ENCODE measurements at places on chromosomes 5 and 9.

DNA sequence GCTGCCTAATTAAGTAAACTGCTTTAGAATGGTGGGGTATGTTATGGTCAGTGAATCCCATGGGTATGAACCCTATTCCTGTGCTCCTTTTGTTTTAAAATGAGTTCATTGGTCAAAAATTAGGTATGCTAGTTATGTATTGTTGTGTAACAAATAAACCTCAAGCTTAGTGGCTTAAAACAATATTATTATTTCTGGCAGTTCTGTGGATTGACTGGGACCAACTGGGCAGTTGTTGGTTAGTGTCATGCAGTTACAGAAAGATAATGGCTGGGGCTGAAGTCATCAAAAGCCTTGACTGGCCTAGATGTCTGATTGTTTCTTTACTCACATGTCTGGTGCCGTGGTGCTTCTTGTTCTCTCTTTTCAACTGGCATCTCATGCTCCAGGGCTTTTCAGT lies 8.9 kb upstream of the PTAR1 start:
- DNase-seq = no peak

DNA sequence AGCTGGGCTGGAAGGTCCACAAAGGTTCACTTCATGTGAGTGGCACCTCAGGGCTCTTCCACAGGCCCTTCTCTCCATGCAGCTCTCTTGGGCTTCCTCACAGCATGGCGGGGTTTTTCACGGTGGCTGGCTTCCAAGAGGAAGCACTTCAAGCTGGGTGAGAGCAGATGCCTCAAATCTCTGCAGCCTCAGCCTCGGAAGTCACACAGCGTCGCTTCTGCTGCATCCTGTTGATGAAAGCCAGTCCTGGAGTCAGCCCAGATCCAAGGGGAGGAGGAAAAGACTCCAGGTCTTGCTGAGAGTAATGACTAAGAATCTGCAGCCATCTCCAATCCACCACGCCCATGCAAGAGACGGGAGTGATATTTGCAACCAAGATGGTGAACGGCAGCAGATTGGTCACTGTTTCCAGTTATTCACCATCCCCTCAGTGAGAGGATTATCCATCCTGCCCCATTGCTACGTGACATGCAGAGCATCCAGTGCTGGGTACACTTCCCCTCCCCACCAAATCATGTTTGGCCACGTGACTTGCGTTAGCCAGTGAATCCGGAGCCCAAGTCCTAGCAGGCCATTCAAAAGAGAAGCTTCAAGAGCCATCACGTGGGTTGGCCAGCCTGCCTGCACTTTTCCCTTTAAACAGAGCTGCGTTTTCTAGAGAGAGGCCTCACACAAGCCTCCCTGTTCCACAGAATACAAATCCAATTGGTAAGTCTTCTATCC lies 173.9 kb downstream of the C9orf50 start:
- DNase-seq = no peak

DNA sequence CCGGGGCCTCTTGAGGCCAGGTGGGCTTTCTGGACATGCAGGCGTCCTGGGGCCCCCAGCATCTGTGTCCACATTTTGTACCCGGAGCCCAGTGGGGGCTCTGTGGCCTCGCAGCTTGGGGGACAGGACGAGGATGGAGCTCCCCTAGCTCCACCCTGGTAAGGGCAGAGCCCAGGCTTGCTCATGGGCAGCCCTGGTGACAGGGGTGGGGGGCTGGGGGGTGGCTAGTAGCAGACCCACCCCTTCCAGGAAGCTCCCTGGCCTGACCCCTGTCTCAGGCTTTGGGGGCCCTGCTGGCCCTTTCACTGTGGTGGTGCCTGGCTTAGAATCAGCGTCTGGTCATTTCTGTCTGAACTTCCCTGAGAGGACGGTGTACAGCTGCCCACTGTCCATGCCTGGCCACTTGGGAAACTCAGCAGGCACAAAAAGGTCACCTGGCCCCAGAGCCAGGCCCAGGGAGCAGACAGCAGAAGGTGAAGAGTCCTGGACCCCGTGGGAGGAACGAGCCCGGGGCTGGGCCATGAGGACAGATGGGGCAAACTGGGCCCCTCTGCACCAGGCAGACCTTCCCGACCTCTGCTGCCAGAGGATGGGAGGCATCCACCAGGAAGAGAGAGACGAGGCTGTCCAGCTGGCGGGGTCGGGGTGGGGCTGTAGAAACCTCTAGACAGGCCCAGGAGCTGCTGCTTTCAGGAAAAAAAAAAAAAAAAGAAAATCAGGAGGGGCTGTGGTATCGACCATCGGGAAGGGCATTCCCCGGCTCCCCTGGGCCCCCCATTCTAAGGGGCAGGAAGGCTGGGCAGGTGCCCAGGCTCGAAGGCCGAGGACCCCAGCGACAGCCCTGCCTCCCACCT lies 52.8 kb downstream of the EXD3 start:
- no peak for DNase-seq

DNA sequence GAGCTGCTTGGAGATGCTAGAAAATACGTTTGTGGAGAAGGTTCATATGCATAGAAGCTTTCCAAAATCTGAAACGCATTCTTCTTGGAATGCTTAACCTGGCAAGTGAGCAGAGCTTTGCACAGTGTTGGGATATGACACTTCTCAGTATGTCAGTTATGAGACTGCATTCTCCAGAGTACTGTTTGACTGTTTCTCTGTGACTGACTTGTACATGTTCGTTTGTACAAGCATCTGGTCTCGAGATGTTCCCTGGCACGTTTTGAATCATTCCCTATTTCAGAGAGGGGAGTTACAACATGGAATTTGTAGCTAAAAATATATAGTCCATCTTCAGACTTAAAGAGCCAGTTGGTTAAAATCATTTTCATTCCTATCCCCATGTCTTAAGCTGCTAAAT lies 272.4 kb downstream of the ARRDC3 start:
- no peak for DNase-seq

- no peak for DNase-seq
These were observed 48.9 kb downstream of the PRR16 start for GRCh38 chr5:120512791-120513650.

DNA sequence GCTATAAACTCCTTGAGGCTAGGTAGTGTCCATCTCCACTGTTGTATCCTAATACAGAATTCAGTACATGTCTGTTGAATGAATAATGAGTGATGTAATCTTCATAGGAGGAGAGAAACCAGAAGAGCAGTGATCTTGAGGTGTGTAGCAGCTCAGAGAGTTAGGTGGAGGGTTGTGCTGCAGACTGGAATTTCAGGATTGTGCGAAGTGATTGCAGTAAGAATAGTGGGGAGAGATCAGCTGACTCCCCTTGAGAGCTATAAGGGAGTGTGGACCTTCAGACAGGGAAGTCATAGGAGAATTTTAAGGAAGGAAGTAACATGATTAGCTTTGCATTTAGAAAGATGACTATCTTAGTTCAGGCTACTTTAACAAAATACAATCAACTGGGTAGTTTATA lies 4.4 kb downstream of the SNX24 start:
- no peak for DNase-seq

- DNase-seq = no peak
These were observed 58.5 kb upstream of the EIF4EBP3 start for GRCh38 chr5:140488914-140489313.

- no peak for DNase-seq
These were observed 273.0 kb upstream of the RPS23 start for GRCh38 chr5:82551192-82551591.

DNA sequence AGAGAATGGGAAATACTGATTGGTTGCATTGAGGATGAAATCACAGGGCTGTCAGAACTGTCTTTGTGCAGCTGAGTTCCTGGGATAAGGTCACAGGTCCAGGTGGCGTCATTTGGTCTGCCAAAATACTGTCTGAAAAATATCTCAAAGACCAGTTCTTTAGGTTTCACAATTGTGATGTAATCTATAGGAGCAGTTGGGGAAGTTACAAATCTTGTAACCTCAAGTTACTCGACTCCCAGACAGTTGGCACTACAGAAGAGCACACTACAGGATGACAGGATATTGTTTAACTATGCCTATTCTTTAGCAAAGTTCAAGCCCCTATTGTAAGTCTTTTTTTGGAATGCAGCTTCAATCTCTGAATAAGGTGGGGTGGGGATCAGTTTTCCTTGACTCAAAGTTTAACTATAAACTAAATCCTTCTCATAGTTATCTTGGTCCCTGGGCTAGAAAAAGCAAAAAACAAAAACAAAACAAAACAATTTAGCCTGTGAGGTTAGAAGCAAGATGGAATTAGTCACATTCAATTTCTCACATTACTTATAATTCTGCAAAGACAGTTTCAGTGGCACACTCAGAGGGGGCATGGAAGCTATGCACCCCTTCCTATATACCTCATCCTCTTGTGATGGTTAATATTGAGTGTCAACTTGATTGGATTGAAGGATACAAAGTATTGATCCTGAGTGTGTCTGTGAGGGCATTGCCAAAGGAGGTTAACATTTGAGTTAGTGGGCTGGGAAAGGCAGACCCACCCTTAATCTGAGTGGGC lies 276.0 kb downstream of the AUH start:
- no peak for DNase-seq

GRCh38 chr9:38048316-38048969 lies 20.6 kb downstream of the SHB start:
- DNase-seq = no peak

DNA sequence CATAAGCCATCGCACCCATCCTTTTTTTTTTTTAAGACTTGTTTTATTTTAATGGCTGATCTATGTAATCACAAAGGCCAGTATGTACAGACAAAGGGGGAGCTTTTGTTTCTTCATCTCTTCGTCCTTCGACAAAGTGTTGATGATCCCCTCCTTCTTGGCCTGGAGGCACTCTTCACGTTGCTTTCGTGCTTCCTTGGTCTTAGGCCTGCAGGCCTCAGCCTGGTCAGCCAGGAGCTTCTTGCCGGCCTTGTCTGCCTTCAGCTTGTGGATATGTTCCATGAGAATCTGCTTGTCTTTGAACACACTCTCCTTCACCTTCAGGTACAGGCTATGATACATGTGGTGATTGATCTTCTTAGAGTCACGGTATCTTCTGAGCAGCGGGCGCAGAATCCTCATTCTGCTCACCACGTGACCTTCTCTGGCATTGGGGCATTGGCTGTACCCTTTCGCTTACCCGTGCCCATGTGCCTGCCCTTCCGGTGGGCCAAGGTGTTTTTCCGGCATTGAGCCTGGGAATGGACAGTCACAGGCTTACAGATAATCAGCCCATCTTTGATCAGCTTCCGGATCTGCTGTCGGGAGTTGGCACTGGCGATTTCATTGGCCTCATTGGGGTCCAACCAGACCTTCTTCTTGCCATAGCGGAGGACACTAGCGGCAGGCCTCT lies 36.0 kb downstream of the TLX3 start:
- no peak for DNase-seq

DNA sequence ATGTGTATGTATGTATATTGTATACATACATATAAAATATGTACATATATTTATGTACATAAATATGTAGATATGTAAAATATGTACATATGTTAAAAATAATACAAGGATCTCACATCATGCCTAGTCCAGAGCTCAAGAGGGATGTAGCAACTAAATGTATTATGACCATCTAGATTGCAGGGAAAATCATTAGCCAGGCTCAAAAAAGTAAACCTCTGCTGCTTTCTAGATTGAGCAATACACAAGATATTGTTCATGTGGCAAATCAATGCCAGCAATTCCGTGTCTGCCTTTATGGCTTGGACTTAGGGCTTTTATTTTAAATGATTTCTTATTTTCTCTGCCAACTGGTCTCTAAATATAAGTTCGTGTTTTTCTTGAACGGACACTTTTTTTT lies 65.2 kb downstream of the RAI14 start:
- DNase-seq = no peak

DNA sequence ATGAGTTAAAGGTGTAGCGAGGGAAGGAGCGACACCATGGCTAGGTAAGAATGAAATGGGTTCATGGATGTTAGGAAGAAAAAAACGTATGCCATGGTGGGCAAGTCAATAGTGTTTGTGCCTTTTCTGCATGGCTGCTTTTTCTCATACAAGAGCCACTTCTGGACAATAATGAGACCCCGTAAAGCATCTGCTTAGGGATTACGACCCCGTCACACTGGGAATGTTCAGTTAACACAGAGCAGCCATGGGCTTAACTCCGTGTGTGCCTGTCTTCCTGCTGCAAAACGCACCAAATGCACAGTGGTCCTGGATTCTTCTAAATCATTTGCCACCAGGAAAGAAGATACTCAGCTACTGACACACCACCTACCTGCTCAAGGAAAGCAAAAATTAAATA lies 81.8 kb downstream of the NFIB start:
- peak; percentile 37 for DNase-seq

DNA sequence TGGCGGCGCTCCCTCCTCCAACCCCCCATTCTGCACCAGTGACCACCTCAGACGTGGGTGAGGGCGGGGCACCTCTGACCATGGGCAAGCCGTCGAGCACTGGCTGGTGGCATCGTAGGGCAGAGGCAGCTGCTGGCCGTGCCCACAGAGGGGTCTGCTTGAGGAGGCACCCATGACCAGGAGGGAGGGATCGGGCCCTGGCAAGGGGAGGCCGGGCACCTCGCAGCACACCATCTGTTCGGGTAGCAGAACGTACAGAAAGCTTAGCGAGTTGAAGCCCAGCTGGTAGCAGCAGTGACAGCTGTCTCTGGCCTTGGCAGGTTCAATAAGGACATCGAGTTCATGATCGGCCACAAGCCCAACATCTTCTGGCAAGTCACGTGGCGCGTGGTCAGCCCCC lies 4.3 kb upstream of the SLC6A18 start:
- DNase-seq = no peak

- DNase-seq = no peak
These were observed 51.6 kb downstream of the ITGA1 start for GRCh38 chr5:52839285-52839684.

- peak; percentile 75 for DNase-seq
These were observed 9.2 kb upstream of the CFAP95 start for GRCh38 chr9:69811351-69811868.

- DNase-seq = no peak
These were observed 812.2 kb downstream of the DTWD2 start for GRCh38 chr5:118176146-118176545.

All from retina (tissue), 1 donor.